ENCODE measurements at places on chromosomes 5 and 9. TPM values are rescaled to one million over a fixed set of nuclear protein-coding genes. Genes with fewer than 3 reads are reported as not detected.

The HMMR gene
- 85.0 TPM for total RNA-seq

The ATP10B gene
- total RNA-seq, result not detected

The TAF1L gene
- total RNA-seq, result 0.04 TPM

The GABRA6 gene
- not detected for total RNA-seq

The MARCOL gene
- not detected for total RNA-seq

Measured in activated naive CD8-positive, alpha-beta T cell treated with anti-CD3 and anti-CD28 coated beads for 36 hours (primary cell).